ENCODE measurements at places on chromosomes 1 and 21.
A peak's percentile ranks its signal among the peaks of the same experiment; 100 is the strongest.

DNA sequence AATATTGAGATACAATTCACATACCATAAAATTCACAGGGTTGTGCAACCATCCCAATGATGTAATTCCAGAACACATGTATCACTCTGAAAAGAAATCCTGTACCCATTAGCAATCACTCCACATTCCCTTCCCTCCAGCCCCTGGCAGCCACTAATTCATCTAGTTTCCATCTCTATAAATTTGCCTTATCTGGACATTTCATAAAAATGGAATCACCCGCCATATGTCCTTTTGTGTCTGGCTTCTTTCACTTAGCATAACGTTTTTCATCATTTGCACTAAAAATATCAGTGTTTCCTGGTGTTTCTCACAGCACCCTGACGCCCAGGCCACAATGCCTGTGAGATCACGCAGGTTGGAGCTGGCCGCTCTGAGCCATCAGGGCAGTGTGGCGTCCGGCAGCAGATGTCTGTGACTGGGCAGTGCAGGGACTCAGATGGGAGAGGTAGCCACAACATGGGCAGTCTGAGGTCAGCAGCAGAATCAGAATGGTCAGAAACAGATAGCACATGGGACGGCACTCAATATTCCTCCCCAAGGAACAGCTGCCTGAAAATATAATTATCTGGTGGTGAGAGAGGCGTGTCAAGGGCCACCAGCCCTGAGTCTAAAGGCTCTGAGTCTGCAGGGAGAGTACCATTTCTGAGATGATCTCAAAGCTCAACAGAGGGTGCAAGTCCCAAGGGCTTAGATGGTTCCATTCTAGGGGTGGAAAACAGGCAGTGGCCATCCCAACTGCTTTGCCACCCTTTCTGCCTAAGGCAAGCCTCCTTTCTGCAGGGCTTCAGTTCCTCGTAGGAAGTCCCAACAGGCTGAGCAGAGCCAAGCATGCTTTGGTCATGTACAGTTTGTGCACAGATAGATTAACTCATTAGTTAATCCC lies 129.4 kb upstream of the EDN2 start:
- DNase-seq = no peak

DNA sequence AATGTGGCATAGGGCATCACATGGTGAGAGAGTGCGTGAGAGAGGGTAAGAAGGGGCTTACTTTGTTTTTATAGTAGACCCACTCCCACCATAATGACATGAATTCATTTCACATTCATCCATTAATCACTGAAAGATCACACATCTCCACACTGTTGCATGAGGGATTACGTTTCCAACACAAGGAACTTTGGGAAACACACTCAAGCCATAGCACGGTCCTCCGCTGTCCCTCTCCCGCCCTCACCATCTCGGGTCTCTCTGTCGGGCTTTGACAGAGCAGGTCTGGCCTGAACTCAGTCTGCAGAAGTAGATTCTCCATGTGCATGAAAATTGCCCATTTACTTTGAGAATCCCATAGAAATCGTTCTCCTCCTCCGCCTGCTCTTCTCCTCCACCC lies 312.2 kb downstream of the MATN1 start:
- DNase-seq = no peak

GRCh38 chr1:176111835-176112234 lies 95.3 kb downstream of the COP1 start:
- DNase-seq = no peak

GRCh38 chr1:29502911-29503840 lies 266.9 kb downstream of the PTPRU start:
- DNase-seq = no peak

- peak; percentile 51 for DNase-seq
These were observed 1.1 kb downstream of the PSRC1 start for GRCh38 chr1:109281680-109282496.

GRCh38 chr1:243549791-243550190 lies 293.9 kb downstream of the SDCCAG8 start:
- DNase-seq = no peak

- no peak for DNase-seq
These were observed 235.7 kb downstream of the BACH1 start for GRCh38 chr21:29534448-29534847.

GRCh38 chr1:235708390-235708962 lies 58.9 kb upstream of the GNG4 start:
- no peak for DNase-seq

GRCh38 chr1:30991862-30992606 lies 73.5 kb downstream of the PUM1 start:
- no peak for DNase-seq

DNA sequence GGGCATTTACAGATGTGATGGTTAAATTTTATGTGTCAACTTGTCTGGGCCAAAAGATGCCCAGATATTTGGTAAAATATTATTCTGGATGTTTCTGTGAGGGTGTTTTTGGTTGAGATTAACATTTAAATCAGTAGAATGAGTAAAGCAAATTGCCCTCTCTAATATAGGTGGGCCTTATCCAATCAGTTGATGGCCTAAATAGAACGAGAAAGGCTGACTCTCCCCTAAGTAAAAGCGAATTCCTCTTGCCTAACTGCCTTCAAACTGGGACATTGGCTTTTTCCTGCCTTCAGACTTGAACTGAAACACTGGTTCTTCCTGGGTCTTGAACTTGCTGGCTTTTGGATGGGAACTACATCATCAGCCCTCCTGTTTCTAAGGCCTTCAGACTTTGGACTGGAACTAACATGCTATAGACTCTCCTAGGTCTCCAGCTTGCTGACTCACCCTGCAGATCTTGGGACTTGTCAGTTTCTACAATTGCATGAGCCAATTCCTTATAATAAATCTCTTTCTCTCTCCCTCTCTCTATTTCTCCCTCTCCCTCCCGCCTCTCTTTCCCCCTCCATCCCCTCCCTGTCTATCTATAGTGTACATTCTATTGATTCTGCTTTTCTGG lies 10.2 kb upstream of the NAV1 start:
- DNase-seq = no peak

GRCh38 chr1:110495926-110496600 lies 22.9 kb downstream of the KCNA10 start:
- peak; percentile 77 for DNase-seq

DNA sequence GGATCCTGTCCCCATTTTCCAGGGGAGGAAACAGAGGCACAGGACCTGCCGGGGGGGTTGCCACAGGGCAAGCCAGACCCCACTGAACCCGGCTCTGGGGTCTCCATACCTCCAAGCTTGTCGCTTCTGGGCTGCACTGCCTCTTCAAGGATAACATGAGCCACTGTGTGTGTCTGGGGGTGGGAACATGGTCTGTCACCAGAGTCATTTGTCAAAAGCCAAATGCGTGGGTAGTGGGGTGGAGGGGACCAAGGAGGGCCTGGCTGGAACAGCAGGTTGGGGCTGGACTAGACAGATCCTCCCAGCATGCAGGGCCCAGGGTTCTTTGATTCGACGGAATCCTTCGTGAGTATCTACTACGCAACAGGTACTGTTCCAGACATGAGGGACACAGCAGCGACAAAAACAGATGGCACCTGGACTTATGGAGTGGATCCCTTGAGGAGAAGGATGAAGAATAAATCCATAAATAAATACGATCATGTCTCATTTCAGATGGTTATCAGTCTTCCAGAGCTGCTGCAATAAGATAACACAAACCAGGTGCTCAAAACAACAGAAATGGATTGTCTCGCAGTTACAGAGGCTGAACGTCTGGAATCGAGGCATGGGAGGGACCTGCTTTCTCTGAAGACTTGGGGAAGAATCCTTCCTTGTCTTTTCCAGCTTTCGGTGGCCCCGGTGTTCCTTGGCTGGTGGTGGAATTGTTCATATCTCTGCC lies 28.7 kb downstream of the C1QB start:
- DNase-seq = no peak

- DNase-seq = peak; percentile 75
These were observed 56.4 kb downstream of the DIP2A start for GRCh38 chr21:46515109-46515508.

GRCh38 chr1:52674497-52675384 lies 23.4 kb downstream of the COA7 start:
- DNase-seq = peak; percentile 54

DNA sequence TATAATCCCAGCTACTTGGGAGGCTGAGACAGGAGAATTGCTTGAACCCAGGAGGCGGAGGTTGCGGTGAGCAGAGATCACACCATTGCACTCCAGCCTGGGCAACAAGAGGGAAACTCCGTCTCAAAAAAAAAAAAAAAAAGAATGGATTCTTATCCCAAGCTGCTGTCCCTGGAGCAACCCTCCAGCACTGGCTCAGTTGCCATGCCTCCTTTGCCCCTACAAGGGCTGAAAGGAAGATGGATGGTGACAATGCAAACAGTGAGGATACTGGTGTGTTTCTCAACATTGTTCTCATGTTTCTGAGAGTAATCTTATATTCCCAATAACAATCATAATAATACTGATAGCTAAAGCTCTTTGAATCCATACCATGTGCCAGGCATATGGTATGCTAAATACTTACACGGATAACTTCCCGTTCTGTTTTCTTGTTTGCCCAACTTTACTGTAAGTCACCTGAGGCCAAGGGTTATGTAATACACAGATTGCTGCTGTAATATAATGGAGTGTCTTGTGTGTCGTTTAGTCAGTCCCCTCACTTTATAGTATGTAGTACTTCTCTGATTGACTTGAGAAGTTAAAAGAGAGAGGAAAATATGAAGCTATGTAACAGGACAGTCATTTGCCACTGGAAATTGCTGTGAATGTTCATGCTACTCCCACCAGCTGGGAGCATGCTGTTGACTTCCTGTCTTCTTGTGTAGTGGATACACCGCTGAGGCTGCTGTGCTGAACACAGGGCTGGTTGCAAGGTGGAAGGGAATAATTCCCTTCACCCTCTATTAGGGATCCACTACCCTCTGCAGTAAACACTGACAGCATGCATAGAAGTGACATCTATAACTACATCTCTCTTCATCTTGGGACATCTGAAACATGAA lies 153.6 kb downstream of the CNIH3 start:
- no peak for DNase-seq

All from Kasumi-1 (cell line).